ENCODE measurements at places on chromosomes 11 and 22.
A peak's percentile ranks its signal among the peaks of the same experiment; 100 is the strongest.

DNA sequence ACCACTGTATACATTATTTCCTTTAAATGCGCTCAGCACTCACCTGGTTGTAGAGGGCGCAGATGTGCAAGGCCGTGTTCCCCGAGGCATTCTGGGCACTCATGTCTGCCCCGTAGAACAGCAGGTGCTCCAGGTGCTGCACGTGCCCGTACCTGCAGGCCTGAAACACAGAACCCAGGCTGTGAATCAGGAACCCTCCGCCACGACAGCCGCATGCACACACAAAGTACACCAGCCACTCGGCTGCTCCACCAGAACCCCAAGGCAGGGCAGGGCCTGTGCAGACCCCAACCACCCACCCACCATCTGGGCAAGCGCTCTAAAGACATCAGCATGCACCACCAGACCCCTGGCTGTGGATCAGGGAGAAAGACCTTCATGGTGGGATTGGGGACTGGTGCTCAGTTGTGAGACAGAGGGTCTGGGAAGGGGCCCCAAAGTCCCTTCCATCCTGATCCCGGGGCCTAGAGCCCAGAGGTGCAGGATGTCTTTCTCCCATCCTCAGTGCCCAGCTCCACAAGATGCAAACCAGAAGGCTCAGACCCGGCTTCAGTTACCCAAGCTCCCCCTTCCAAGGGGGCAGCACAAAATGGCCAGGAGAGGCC, 177.2 kb downstream of the SHANK2 start:
- DNase-seq: no peak

DNA sequence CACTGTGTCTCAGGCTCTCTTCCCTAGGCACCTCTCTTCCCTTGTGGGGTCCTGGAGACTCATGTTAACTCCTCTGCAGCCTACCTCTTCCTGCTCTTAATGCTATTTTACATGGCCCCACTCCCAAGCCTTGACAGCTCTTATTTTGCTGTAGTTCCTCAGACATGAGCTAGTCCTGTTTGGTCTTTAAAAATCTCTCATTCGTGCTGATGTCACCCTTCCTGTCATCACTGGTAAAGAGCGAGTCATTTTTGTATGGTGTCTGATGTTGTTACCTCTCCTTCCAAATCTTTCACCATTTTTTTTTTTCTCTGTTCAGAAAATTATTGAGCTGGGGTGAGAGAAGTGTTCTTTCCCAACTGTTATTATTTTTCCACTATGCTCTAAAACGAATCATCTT, 84.8 kb upstream of the ZBED5 start:
- DNase-seq: peak; percentile 21

- no peak for DNase-seq
These were observed 30.5 kb downstream of the ARAP1 start for GRCh38 chr11:72721689-72722049.

- DNase-seq: peak; percentile 65
These were observed 85.5 kb downstream of the ST3GAL4 start for GRCh38 chr11:126440792-126441514.

DNA sequence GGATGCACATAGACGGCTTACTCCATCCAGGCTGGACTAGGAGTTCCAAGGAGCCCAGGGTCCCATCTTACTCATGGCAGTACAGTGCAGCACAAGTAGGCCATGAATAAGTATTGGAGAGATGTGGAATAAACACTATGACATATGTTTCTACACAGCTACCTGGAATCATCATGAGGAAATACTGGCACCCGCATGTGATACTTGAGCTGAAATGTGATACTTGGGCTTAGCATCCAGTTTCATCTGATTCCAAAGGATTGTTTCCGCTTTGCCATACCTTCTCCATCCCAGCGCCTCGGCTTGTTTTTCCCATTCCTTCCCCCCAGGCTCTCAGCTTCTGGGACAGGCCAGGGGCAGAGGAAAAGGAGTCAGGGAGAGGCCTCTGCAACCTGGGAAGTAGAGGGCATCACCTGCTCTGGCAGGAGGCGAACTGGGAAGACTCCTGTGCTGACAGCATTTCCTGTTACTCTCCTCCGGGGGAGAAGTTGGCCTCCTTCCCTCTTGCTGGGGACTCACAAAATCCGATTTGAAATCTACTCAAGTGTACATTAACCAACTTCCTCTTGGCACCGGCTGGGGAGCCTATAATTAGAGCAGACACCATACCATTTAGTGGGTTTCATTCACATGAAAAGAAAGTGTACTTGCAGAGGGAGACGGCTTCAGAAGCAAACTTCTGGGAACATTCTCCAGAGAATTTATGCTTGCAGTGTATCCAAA, 187.8 kb downstream of the MIAT start:
- DNase-seq: peak; percentile 16

- DNase-seq: peak; percentile 6
These were observed 3.7 kb downstream of the SERPIND1 start for GRCh38 chr22:20777420-20778177.

DNA sequence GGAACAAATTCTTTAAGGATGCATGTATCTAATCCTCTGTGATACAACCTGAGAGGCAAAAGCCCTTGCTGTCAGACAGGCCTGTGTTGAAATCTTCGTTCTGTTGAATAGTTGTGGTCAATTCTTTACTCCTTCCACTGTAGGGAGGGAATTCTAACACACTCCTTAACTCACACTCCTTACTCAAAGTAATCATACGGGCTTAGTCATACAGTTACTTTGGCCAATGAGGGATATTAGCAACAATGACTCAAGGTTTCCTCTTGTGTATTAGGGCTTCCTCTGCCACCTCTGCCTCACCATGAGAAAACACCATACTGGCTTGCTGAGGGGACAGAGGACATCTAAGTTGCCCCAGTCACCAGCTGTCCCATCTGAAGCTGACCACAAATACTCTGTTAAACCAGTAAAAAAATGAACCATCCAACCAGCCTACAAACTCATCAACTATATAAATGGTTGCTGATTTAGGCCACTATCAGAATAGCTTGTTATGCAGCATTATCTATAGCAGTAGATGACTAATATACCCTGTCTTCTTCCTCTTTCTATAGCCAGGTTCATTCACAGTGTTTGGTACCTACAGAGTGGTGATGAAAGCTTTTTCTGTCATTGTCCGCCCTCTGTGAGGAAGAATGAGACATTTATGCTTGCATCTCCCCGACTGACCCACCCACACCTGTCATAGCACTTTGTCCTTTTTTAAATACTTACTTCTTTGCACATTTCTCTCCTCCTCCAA, 322.8 kb upstream of the SYN3 start:
- peak; percentile 92 for DNase-seq

DNA sequence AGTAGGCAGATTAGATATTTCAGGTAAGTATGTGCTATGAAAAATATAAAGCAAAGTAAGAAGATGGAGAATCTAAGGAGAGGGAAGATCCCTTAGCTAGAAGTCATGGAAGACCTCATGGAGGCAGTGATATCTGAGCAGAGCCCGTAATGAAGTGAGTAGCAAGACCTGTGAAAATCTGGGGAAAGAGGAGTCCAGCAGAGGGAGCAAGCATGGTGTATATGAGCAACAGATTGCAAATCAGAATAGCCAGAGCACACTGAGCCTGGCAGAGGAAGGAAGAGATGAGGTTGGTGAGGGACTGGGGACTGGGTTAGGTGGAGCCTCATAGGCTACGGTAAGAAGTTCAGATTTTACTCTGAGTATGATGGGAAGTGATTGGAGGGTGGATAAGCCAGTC, 9.4 kb downstream of the LHFPL7 start:
- DNase-seq: no peak

GRCh38 chr11:76267556-76267955, 61.3 kb upstream of the WNT11 start:
- peak; percentile 24 for DNase-seq

DNA sequence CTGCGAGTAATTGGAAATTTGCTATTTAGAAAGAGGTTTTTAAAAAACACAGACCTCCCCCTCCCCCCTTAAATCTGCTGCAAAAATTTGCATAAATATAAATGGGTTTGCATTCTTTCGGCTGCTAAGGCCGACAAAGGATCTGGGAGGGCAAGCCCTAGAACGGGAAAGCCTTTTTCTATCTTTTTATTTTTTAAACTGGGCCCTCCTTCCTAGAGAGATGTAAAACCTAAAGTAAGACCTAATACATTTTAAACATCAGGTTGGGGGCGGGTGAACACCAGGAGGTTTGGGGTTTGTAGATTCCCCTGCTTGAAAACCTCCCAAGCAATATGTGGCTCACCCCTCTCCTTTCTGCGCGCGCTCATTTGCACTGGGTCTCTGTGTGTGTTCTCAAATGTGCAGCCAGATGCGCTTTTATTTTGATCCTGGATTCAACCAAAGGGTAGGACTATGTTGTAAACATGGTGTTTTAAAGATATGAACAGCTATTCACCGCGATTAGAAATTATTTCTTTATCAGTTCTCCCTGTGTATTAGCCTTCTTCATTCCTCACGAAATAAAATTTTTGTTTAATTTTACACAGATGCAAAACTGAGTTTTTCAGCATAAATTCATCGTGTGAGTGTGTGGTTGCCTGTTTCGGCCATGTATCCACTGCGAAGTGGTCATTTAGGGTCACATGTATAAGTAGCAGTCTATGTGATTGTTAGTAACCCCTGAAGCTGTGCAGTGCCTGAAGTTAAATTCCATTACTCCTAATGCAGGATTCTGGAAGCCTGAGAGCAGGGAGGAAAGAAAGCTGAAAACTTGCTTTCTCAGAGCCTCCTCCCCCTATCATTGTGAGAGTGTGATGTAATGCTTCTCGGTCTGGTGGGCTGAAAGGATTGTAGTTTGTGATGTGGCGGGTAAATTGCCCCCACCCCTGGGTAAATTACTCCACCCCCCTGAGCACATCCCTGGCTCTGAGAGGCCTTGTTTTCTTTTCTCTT, 988 bp downstream of the TNRC6B start:
- peak; percentile 74 for DNase-seq

DNA sequence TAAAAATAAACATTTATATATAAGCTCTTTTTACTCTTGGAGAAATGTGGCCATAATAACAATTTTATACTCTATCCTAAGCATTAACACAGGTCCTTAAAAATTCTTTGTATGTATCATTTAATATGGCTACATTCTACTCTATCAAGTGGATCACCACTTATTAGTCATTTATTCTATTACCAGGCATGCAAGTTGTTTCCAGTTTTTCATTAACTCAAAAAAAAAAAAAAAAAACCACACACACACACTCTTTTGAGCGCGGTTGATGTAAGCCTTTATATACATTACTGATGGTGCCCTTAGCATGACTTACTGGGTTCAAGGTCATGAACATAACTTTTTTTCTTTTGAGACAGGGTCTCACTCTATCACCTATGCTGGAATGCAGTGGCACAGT, 47.1 kb upstream of the MICAL2 start:
- no peak for DNase-seq

DNA sequence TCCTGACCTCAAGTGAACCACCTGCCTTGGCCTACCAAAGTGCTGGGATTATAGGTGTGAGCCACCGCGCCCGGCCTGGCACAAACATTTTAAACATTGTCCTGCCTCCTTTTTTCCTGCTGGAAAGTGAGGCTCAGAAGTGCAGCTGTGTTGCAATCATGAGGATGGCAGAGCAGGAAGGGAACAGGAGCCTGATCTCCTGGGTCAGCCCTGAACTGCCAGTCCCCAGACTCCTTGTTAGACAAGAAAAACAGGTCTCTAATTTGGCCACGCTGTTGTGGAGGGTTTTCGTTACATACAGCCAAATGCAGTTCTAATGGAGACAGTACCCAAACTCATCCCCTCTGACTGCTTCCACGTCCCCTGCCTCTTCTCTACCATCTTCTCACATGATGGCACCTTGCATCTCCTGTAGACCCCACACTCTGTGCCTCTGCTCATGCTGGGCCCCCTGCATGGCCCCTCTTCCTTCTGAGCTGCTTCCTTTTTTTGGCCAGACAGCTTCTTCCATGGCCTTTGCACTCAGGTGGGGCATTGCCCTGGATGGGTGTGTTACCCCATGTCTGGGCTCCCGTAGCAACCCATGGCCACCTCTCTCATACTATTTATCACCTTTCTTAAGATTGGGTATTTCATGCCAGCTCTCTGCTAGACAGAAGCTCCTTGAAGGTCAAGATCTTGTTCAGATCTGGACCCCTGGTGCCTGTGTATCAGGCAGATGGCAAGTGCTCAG, 227.1 kb downstream of the CEP164 start:
- no peak for DNase-seq

GRCh38 chr11:57399221-57399620, 8.8 kb upstream of the PRG2 start:
- no peak for DNase-seq

DNA sequence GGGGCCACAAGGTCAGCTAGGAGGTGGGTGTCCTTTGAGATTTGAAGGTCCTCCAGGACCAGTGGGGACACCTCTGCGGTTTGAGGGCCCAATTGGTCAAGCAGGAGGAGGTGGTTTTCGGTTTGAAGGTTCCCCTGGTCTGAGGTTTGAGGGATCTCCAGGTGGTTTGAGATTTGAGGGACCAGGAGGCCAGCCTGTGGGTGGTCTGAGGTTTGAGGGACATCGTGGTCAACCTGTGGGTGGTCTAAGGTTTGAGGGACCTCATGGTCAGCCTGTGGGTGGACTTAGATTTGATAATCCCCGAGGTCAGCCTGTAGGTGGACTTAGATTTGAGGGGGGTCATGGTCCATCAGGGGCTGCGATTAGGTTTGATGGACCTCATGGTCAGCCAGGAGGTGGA, 11.8 kb downstream of the PCF11 start:
- no peak for DNase-seq

- no peak for DNase-seq
These were observed 282.5 kb downstream of the CTTN start for GRCh38 chr11:70680781-70681281.

GRCh38 chr22:31302006-31302405, 9.7 kb upstream of the PIK3IP1 start:
- DNase-seq: no peak

DNA sequence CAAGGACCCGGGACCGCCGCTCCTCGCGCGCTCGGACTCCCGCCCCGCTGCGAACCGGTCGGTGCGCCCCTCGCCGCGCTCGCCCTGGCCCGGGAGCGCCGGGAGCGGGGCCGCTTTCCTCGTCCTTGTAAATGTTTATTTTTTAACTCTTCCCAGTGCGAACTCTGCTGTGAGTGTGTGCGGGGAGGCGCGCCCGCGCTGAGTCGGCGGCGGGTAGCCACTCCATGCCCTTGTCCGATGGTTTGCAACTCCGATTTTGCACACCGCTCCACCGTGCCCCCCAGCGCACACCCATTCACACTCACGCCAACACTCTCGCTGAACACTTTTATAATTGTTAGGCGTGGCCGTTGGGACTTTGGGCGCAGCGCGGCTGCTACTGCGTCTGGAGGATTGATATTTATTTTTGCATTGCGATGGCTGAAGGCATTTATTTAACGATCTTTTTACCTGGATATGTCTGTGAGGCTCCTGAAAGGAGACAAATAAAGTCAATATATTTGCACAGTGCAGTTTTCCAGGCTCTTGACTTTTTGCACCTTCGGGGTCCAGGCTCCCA, 1.0 kb downstream of the C11orf96 start:
- DNase-seq: no peak

- DNase-seq: no peak
These were observed 11.7 kb downstream of the TMEM216 start for GRCh38 chr11:61404103-61404502.

GRCh38 chr22:50621356-50621880, 6.5 kb downstream of the ARSA start:
- no peak for DNase-seq

GRCh38 chr11:28877340-28877739, 769.2 kb downstream of the METTL15 start:
- DNase-seq: no peak

GRCh38 chr11:76567261-76567660, 103.3 kb downstream of the LRRC32 start:
- DNase-seq: no peak
